ENCODE measurements at places on chromosomes 4 and X.

DNA sequence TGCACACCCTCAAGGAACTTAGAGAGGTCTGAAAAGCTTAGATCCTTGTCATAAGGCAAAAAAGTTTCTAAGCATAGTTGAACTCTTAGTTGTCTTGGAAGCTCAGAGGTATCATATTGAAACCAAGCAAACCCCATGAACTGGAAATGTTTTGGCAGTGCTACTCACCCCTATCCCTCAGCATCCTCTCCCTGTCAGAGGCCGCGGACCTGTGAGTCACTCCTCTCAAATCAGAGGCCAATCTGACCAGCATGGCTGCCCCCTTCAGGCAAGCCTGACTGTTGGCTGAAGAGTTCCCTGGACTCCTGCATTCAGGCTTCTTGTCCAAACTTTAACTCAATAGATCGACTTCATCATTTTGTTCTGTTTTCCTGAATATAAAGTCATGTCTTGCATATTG, 69.4 kb downstream of the KCNIP4 start:
- no peak for DNase-seq

GRCh38 chr4:83113429-83113786, 1.1 kb downstream of the PLAC8 start:
- DNase-seq: no peak

DNA sequence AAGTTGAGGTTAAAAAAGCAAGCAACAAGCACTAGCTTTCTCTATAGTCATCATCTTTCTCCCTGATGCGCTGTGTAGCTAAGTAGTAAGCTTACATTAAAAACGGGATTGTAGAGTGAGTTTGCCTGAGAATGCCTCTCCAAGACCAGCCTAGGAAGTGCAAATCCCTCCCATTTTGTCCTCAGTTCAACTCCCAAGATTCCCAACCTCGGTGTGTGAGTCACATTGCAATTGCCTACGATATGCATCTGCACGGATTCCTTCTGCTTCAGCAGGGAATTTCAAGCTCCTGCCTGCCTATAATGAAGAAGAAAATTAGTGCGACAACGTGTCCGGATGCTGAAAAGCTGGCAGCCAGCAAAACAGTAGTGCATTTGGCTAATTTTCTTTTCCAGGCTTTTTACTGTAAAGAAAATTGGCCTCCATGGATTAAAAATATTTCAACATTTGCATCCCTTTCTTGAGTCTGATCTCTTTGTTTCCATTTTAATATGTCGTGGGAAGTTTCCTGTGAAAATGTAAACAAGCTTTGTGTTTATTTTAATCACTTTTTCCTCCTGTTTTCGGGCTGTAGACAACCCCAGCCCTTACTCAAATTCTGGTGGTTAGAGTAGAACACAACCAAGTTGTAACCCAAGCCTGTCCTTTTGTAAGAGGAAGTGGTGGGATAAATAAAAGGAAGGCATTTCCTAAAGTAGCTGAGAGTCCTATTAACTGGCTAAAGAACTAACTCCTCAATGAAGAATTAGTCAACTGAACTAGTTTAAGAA, 58.4 kb upstream of the TET2 start:
- DNase-seq: no peak

- peak; percentile 82 for DNase-seq
Observed at GRCh38 chr4:26022346-26023202, 108.6 kb downstream of the SMIM20 start.

- DNase-seq: no peak
Observed at GRCh38 chr4:182533964-182534363, 290.8 kb downstream of the TENM3 start.

DNA sequence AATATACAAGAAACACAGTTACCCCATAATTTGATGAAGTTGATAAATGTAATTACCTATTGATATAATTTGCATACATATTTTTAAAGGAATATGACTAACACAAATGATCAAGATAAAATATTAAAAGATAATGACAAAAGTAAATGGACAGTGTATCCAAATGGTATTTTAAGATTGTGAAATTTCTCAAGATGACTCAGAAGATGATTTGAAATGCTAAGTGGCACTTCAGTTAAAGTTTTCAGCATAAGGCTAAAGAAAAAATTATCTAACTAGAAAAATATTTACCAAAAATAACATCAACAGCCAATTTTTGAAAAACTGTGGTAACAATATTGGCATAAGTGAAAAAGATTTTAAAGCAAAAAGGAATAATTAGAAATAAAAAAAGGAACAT, 248.4 kb upstream of the NDST4 start:
- no peak for DNase-seq

GRCh38 chr4:25749150-25749794, 93.6 kb downstream of the SLC34A2 start:
- DNase-seq: no peak

DNA sequence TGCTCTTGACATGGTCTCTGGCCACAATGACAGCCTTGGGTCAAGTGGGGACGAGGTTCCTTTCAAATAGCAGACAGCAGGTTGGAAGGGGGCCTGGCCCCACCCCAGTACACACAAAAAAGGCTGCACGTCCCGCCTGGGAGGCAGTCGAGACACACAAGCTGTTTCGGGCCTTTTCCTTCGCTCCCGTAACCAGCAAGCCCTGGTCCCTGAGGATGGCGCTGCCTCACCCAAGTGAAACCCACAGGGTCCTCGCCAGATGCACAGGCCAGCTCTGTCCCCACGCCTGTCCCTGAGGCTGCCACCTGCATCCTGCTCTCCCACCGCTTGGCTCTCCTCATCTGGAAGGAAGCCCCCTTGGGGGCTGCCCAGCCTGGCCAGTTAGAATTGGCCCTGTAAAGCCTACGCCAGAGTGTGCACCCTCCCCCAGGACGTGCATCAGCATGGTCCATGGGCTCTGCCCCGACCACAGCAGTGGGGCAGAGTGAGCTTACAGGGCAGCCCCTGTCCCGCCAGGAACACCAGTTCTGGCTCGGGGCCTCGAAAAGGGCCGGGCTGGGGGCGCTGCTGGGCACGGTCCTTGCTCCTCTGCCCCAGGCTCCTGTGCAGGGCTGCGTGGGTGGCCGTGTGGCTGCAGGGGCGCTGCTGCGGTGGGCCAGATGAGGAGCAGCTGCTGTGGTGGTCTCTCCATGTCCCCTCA, 2.0 kb downstream of the CPLX1 start:
- DNase-seq: no peak

DNA sequence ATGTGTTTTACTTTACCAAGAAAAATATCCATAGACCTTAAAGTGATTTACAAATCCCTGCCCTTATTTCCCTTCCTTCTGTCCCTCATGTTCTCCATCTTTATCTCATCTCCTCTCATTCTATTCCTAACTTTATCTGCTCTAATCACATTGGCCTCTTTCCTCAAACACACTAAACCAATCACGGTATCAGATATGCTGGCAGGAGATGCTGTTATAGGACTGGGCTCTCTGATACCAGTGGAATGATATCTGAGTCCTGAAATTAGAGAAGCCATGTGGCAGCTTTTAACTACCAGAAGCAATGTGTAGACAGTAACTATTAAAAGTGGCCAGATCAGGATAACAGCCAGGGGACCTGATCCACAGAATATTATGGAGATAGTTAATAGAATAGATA, 49.9 kb upstream of the GIMD1 start:
- DNase-seq: no peak

DNA sequence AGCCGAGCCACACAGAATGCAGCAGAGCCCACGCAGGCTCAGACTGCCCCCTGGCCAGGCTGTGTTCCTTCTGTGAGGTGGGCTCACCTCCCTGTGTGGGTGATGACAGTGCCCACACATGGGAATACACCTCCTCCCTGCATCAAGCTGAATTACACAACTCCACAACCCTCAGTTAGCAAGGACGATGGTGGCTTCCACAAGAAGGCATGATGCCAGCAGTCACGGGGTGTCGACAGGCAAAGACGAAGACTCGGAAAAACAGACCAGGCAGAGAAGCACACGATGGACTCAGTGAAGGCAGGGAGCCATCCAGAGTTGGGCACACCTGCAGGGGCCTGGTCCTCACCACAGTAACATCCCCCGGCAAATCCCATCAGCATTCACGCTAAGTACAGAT, 12.1 kb downstream of the LETM1 start:
- no peak for DNase-seq

DNA sequence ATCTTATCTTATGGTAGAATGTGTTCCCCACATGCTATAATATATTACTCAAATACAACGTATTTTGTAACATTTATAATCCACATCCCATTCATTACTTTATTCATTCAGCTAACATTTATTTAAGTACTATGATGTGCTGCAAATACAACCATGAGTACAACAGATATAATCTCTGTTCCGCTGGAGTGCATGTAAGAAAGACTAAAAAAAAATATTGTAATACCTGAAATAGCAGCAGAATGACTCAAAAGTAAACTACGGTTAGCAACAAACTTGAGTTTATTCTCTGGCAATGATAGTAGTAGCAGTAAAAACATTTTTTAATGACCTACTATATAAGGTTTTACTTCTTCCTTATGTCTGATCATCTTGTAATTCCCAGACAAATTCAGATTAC, 1776.3 kb downstream of the STIM2 start:
- no peak for DNase-seq

- DNase-seq: no peak
Observed at GRCh38 chr4:181507938-181508337, 735.3 kb upstream of the TENM3 start.

GRCh38 chrX:85569686-85570085, 190.2 kb upstream of the POF1B start:
- no peak for DNase-seq

- DNase-seq: no peak
Observed at GRCh38 chr4:153004081-153004850, 68.1 kb downstream of the FHDC1 start.

DNA sequence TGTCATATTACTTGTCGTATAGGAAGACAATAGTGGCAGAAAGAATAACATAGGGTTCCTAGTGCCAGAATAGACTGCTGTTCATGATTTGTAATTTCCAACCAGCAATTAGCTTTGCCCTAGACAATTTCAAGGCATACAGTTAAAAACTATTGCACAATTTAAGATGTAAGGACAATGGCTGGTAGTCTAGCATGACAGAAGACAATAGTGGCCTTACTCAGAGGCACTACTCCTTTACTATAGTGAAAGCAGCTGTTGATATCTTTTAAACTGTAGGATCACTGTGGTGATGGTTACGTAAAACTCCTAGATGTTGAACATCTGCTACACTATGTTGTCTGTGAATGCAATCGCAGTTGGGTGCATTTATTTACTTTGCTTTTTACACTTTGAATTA, 234.5 kb downstream of the RBMX2 start:
- DNase-seq: no peak

DNA sequence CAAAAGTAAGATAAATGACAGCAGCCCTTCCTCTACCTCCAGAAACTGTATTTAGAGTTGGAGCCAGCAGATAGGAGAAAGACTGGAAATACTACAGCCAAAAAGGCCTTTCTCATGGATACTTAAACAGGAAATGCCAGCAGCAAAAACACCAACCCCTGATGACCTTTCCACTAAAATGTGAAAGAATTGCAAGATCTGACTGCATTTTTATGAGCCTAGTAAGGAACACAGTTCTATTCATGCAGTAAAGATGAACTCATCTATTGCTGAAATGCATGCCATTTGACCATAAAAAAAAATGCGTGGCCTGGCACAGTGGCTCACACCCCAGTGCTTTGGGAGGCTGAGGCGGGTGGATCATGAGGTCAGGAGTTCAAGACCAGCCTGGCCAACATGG, 19.9 kb downstream of the ABCG2 start:
- DNase-seq: no peak

DNA sequence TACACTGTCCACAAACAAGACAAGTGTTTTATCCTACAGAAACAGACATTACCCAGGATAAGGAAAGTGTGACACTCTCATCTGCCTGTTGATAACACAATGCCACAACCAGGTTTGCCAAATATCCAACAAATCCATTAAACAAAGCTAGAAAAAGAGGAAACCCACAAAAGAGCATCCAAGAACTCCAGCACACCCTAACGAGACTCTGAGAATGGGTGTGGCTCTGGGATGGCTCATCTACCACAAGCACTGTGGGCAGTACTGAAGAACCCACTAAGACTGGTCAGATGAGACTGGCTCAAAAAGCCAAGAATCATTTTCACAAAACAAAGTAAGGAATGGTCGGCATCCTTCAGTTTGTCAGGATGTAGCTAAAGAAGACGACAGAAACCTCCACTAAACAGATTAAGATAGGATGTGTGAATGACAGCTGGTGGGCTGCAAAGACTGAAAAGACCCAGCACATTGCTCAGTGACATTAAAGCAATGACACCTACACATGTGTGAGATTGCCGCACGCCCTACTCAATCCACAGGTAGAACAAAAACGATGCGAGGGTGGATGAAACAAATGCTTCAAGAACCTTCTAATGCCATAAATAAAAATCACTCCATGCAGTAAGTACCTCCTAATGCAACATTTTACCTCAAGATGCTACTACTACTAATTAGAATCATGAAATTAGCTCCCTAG, 14.7 kb downstream of the ATP8A1 start:
- no peak for DNase-seq

- no peak for DNase-seq
Observed at GRCh38 chr4:25938787-25939186, 24.8 kb downstream of the SMIM20 start.

DNA sequence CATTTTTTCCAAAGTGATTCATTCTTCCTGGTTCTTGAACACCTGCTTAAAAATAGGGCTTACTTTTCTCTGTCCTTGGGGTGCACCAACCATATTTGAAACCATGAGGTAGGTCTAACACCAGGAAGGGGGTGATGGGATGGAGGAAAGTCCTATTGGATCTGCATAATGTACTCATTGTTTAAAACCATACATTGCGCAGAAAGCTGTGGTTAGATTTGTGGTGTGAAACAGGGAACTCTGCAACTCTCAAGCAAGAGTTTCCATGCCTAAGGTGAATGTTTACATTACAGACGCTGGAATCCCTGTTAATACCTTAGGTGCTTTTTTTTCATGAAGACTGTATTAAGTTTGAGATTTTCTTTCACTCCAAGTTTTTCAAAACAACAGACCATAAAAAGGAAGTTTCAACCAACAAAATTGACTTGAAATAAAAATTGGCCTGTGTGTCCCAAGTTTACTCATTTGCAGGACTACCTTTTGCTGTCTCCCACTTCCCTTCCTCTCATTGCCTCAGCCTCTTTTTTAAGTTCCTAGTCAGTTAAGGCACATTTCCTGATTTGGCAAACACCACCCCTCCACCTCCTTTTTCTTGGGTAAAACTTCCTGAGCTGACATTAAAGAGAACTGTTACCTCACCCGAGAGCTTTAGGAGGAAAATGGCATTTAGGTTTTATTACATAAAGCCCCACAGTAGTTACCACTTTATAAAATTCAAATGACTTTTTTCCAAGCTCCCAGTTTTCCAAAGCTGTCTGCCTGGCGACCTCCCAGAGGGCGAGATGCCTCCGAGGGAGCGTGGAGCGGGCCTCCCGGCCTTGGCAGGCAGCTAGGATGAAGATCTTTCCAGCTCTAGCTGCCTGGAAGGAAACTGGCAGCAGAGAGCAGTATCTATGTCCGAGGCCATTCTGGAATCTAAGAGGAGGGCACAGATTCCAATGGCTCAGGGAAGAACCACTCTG, 47.9 kb upstream of the RBPJ start:
- DNase-seq: no peak
